T-cell (primary cell): ENCODE measurements at places on chromosomes 7 and 10.
A peak's percentile ranks its signal among the peaks of the same experiment; 100 is the strongest.

DNA sequence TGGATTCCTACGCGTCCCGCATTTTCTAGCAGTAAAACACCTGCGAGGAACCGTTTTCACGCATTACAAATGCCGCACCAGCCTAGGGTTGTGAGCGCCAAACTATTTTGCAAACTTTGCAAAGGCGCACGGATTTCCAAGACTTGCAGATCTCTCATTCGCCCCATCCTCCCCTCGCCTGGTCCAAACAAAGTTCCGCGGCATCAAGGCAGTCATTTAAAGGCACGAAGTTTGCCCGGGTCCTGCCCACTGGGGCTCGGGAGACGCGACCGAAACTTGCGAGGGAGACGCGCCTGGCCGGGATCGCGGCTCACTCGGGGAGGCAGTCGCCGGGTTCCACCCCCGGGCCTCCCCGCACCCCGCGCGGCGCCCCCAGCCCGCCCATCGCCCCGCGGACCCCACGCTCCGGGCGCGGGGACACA is 613 bp downstream of the USP6NL start:
- peak; percentile 17 for DNase-seq

DNA sequence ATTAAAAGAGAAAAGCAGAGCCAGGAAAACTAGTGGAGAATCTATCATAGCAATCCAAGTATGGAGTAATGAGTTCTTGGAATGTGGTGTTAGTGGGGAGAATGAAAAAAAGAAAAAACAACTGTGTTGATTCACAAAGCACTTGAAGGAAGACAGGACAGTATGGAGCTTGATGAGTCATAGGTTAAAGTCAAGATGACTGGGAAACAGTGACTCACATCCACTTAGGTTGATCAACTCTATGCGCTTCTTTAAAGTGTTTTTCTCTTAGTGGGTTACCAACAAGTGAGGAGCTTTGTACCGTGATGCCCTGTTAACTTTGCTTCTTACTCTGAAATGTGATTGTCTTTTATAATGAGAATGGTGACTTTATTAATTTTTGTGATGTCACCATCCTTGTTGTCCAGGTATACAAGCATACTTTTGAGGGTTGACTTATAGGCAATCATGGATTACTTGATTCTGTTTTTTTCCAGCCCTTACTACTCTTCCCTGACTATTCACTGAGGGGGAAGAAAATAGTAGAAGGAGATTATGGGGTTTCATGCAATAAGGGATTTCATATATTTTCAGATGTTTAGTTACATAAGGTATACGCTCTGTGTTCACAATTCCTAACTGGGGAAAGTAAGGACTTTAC is 32.1 kb upstream of the MDFIC start:
- no peak for DNase-seq

DNA sequence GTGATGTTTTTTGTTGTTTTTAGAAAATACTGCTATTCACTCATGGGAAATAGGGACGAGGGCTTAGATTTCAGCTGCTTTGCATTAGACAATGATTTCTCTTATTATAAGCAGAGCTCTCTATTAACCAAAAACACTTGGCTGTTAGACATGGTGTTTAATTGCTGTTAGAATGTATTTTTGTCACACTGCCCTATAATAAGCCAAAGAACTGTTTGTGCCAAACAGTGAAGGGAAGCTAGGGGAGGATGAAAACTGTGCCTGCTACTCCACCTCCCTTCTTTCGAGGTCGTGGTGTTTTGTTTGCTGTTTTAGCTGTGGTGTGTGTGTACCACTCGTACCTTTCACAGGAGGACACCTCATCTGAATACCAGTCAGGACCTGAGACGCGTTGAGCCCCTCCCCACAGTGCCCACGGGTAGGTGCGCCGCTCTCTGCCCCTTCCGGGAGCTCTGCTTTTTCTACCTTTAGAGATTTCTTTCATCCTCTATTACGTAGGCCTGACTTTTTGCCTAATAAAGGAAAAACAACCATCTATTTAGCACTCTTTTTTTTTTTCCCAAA is 57.9 kb downstream of the CUX1 start:
- no peak for DNase-seq

GRCh38 chr10:36840788-36841187 is 284.6 kb upstream of the ANKRD30A start:
- no peak for DNase-seq

- DNase-seq: no peak
Observed at GRCh38 chr10:100153239-100153825, 32.5 kb downstream of the ERLIN1 start.

DNA sequence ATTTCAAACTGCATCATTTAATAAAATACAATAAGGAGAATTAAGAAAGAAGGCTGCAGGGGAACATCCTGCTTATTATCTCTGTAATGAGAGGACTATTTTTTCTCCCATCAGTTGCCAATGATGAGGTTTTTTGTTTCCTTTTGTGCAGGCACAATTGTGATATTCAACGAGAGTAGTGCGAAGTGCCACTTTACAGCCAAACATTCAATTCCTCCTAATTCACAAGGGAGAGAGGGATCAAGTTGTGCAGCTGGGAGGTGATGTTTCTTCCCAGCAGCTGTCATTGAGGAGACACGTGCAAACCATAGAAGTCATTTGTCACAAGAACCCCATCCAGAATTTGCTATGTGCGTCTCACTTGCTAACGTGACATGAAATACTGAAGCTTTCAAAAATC is 81.6 kb upstream of the ICA1 start:
- no peak for DNase-seq
